ENCODE measurements at places on chromosomes 1 and 21. TPM values are rescaled to one million over a fixed set of nuclear protein-coding genes. Genes with fewer than 3 reads are reported as not detected.

- H3K27ac ChIP-seq: no peak overlapping the region
- H3K4me3 ChIP-seq: no peak overlapping the region
- no peak for DNase-seq
- H3K36me3 ChIP-seq: no peaks in the 10 kb centered on the region
- H3K4me1 ChIP-seq: peaks cover 2% of the 10 kb centered on the region
Measured at GRCh38 chr1:23026568-23026967, 7.3 kb downstream of the KDM1A start.

DNA sequence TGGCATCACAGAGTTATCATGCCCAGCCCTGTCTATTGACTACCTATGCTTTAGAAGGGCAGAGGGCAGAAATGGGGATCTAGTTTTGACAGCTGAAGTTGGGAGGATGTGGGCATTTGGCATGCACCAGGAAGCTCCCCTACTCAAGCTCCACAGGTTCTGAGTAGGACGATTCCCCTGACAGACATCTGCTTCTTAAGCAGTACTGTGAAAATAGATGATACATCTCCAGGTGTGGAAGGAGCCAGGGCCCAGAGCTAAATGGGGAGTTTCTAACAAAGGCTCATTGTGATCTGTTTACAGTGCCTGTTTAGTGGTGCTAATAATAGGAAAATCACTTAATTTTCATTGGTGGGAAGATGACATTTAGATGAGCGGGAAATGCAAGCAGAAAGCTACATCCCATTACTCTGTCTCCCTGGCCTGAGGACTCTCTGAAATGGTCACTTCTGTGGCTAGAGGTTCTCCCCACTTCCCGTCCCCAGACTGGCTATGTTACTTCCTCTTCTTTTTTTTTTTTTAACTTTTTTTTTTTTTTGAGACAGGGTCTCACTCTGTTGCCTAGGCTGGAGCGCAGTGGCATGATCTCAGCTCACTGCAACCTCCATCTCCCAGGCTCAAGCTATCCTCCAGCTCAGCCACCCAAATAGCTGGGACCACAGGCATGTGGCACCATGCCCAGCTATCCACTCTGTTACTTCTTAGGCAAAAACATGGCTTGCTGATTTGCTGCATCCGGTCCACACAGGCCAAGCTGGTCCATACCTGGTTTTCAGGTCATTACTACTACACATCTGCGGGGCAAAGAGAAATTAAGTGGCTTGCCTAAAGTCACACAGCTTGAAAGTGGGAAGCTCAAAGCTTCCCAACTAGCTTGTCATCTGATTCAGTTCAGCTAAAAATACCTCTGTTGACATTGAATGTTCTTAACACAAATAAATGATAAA lies 23.2 kb upstream of the CNIH3 start:
- H3K27ac ChIP-seq: no peak overlapping the region
- no peak for DNase-seq
- H3K4me3 ChIP-seq: no peak overlapping the region

HEYL gene
- total RNA-seq: 0.12 TPM

DNA sequence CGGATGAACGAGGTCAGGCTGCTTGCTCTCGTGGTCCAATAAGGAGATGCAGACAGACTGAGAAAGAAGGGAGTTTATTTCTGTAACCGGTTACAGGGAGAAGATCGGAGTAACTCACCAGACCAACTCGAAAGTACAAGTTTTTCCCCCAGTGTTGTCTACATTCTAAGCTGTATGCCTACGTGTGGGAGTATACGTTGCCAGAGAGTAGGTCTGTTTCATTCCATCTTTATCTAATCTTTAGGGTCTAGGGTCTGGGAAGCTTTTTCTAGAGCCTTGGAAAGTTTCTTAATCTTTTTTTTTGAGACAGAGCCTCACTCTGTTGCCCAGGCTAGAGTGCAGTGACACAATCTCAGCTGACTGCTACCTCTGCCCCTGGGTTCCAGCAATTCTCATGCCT lies 4.7 kb upstream of the PADI1 start:
- H3K36me3 ChIP-seq: no peaks in the 10 kb centered on the region
- DNase-seq: no peak
- no peaks in the 10 kb centered on the region for H3K27me3 ChIP-seq

- no peaks in the 10 kb centered on the region for H3K36me3 ChIP-seq
- peaks cover 43% of the 10 kb centered on the region for H3K4me1 ChIP-seq
- H3K27ac ChIP-seq: peak overlapping the region; percentile 86
- DNase-seq: peak; percentile 91
Measured at GRCh38 chr1:30780409-30780808, 22.8 kb upstream of the LAPTM5 start.

C1orf94 gene
- total RNA-seq: not detected

- no peaks in the 10 kb centered on the region for H3K36me3 ChIP-seq
- no peak overlapping the region for H3K4me3 ChIP-seq
- H3K27me3 ChIP-seq: no peaks in the 10 kb centered on the region
- no peak overlapping the region for H3K27ac ChIP-seq
- no peaks in the 10 kb centered on the region for H3K4me1 ChIP-seq
- no peak for DNase-seq
Measured at GRCh38 chr1:145901312-145902021, 8.4 kb downstream of the ITGA10 start.

KIF14 gene
- total RNA-seq: 0.15 TPM

DNA sequence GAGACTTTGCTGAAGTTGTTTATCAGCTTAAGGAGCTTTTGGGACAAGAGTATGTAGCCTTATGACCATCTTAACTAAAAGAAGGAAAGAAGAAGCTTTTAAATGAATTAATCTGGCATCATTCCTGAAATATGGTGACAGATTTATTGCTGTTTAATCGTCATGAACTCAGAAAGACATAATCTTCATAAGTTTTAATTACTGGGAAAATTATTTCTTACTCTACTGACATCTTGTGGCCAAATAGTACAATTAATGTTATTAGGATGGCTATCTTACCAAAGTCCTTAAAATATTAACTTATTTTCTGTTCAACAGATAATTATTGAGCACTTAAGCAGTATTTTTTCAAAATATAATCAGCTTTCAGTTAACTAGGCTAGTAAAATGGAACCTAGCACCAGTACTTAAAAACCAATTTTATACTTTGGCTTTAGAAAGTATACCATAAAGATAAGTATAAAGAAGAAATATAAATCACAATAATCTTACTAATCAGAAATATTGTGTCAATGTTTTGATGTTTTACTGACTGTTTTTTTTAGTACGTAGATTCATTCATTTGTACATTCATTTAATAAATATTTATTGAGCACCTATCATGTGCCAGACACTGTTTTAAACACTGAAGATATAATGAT lies 34.7 kb upstream of the GPR25 start:
- peak; percentile 8 for DNase-seq
- H3K4me3 ChIP-seq: no peak overlapping the region
- H3K27me3 ChIP-seq: no peaks in the 10 kb centered on the region
- no peaks in the 10 kb centered on the region for H3K4me1 ChIP-seq
- no peak overlapping the region for H3K27ac ChIP-seq

DNA sequence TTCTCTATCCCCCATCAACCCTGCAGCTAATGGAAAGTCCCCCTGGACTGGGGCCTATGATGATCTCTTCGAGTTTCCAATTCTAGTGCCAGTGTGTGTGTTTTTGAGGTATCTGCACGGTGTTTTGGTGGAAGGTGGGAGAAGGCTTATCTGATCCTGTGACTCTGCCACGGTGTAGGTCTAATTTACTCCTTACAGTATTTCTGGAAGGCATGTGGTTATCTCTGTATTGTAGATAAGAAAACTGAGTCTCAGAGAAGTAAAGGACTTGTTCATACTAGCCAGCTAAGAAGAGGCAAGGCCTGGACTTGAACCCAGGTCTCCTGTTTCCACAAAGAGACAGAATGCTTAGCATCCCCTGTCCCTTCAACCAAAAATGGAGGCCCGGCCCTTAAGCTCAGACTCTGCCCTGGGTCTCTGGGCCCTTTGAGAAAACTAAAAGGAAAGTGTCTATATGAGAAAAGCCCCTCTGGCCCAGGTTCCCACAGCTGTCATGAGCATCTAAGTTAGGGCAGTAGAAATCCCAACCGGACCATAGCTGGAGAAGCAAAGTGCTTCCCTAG lies 20.3 kb downstream of the RIMS3 start:
- no peaks in the 10 kb centered on the region for H3K27me3 ChIP-seq
- no peaks in the 10 kb centered on the region for H3K4me1 ChIP-seq
- no peak for DNase-seq
- H3K4me3 ChIP-seq: no peak overlapping the region
- no peaks in the 10 kb centered on the region for H3K36me3 ChIP-seq
- no peak overlapping the region for H3K27ac ChIP-seq

VANGL2 gene
- 14.5 TPM for total RNA-seq

DNA sequence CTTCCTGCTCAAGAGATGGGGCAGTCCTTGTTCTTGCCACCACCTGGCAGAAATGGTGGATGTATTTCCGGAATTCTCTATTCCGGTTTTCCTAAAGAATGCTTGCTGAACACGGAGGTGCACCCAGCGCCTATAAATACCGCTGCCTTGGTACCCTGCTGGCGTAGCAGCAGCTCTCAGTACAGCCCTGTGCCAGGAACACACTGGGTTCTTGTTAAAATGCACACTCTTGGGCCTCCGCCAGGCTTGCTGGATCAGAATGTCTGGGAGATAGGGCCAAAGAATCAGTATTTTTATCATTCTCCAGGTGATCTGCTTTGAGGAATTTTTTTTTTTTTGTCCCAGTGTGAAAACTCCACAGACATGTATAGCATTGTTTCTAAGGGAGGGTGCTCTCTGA lies 54.2 kb downstream of the IGSF5 start:
- H3K4me3 ChIP-seq: no peak overlapping the region
- no peak for DNase-seq
- H3K36me3 ChIP-seq: no peaks in the 10 kb centered on the region
- H3K27me3 ChIP-seq: no peaks in the 10 kb centered on the region
- no peak overlapping the region for H3K27ac ChIP-seq

GRCh38 chr1:30476911-30477459 lies 246.4 kb downstream of the MATN1 start:
- no peaks in the 10 kb centered on the region for H3K4me1 ChIP-seq
- H3K27ac ChIP-seq: no peak overlapping the region
- H3K27me3 ChIP-seq: no peaks in the 10 kb centered on the region
- no peaks in the 10 kb centered on the region for H3K36me3 ChIP-seq
- DNase-seq: no peak

DNA sequence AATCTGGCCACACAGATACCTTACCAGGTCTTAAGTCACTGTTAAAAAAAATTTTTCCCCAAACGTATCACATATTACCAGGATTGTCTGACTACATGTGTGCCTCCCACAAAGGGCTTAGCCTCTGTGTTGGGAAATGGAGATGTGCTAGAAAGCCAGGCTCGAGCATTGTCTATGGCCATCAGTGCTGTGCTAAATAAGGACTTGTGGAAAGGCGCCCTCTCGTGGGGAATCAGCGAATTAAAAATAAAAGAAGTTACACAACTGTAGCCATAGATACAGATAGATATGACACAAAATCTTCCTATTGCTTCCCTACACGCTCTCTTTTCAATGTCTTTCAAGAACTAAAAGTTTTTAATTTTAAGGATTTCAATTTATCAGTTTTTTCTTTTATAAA lies 47.5 kb upstream of the CRNN start:
- H3K27me3 ChIP-seq: no peaks in the 10 kb centered on the region
- no peak overlapping the region for H3K27ac ChIP-seq
- no peaks in the 10 kb centered on the region for H3K36me3 ChIP-seq
- peaks cover 20% of the 10 kb centered on the region for H3K4me1 ChIP-seq
- H3K4me3 ChIP-seq: no peak overlapping the region

- no peak overlapping the region for H3K4me3 ChIP-seq
- no peak for DNase-seq
- H3K36me3 ChIP-seq: no peaks in the 10 kb centered on the region
- no peaks in the 10 kb centered on the region for H3K27me3 ChIP-seq
- no peaks in the 10 kb centered on the region for H3K4me1 ChIP-seq
- H3K27ac ChIP-seq: no peak overlapping the region
Measured at GRCh38 chr1:170125269-170125668, 20.5 kb upstream of the NTMT2 start.

TMEM240 gene
- 0.66 TPM for total RNA-seq

DNA sequence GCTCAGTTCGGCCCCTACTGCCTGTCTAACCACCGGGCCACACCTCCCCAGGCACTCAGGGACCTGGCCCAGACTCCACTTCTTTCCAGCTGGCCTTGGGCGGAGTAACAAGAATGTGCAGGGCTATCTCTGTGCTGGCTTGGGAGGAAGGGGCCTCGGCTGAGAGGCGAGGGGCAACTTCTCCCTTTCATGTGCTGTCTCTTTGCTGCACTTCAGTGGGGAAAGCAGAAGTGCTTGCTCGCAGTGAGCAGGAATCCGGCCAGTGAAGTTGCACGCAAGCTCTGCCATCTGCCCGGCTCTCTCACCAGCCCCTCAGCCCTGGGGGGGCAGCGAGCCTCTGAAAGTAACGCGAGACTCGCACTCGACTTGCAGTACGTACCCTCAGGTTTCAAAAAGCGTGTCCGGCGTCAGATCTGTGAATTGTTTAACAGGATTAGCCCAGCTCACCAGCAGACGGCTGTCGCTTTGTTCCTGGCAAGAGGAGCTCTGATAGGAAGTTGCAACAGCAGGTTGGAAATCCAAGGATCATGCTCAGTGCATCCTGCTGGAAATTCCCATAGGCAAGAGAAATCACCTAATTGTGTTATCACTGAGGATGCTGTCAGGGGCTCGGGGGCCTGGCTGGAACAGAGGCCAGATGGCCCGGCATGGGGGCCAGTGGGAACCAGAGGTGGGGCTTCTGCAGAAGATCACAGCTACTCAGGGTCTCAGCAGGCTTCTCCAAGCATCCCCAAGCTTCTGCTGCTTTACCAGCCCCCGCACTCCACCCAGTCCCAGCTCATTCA lies 221.1 kb downstream of the NPHP4 start:
- H3K36me3 ChIP-seq: no peaks in the 10 kb centered on the region
- no peak overlapping the region for H3K27ac ChIP-seq
- no peak overlapping the region for H3K4me3 ChIP-seq
- DNase-seq: no peak
- H3K27me3 ChIP-seq: no peaks in the 10 kb centered on the region

- no peak for DNase-seq
- no peak overlapping the region for H3K27ac ChIP-seq
- H3K36me3 ChIP-seq: no peaks in the 10 kb centered on the region
- peaks cover 21% of the 10 kb centered on the region for H3K4me1 ChIP-seq
Measured at GRCh38 chr1:205324781-205325180, 3.2 kb upstream of the NUAK2 start.

DNA sequence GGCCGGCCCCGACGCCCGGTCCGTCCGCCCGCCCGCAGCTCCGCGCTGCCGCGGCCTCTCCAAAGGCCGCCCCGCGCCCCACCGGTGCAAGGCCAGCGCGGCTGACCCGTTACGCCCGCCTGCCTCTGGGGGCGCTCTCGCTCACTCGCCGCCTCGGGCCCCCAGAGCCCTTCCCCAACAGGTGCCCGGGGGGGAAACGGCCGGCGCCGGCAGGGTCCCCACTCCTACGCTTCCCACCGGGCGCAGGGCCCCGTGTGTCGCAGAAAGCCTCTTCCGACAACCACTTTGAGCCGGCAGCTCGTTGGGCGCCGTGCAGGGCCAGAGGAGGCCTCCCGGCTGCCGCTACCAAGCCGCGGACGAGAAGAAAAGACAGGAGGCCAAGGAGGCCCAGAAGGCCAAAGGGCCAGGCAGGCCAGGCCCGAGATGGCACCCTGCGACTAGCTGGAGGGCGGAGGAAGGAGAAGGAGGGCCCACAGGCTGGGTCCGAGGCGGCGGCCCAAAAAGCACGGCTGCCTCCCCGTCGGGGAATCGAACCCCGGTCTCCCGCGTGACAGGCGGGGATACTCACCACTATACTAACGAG lies 64.9 kb upstream of the FCGR2A start:
- H3K4me3 ChIP-seq: no peak overlapping the region
- H3K27ac ChIP-seq: peak overlapping the region; percentile 59
- peaks cover 7% of the 10 kb centered on the region for H3K4me1 ChIP-seq
- H3K36me3 ChIP-seq: no peaks in the 10 kb centered on the region

LPAR3 gene
- total RNA-seq: 0.36 TPM

SEMA6C gene
- 1.5 TPM for total RNA-seq

All from B cell (primary cell).